ENCODE measurements at places on chromosomes 5 and 9.

DNA sequence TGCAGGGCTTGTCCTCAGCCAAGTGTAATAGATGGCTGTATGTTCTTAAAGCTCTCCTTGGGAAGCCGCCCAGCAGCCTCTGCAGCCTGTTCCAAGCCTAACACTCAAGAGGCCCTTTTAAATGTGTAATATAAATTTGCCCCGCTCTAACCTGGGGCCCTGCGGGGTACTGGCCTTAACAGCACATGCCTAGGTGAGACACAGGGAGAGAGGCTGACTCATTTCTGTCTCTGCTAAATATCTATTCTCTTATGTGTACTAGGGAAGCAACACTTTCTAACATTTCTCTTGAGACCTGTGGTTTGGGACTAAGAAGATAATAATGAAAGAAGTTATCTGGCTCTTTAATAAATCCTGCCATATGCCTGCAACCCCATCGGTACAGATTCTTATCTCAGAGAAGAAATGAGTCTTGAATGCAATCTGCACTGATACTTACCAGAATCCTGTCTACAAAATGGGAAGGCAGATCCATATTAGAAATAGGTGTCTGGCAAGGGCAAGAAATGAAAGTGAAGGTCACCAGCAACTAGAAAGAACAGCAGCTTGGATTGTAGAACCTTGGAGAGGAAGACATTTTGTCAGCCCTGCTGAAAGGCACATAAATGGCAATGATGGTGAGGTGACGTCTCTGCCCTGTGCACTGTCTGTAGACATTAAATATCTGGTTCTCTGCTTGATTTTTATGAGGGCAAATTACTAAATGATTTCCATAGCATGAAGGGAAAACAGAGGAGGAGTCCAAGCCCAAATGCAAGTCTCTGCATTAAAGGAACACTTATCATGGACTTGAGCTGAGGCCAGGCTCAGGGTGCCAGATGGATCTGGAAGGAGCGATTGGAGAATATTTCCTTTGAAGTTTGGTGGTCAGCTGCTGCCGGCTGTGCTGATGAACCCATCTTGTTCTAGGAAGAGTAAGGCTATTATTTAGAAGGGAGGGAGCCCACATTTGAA is 14.5 kb upstream of the TGFBI start:
- peaks cover 4% of the 10 kb centered on the region for H3K27me3 ChIP-seq
- DNase-seq, result no peak
- H3K36me3 ChIP-seq, result no peaks in the 10 kb centered on the region
- no peaks in the 10 kb centered on the region for H3K4me1 ChIP-seq

- peaks cover 16% of the 10 kb centered on the region for H3K4me1 ChIP-seq
- no peak overlapping the region for H3K4me3 ChIP-seq
Measured at GRCh38 chr9:99720455-99721050, 101.1 kb upstream of the NR4A3 start.

DNA sequence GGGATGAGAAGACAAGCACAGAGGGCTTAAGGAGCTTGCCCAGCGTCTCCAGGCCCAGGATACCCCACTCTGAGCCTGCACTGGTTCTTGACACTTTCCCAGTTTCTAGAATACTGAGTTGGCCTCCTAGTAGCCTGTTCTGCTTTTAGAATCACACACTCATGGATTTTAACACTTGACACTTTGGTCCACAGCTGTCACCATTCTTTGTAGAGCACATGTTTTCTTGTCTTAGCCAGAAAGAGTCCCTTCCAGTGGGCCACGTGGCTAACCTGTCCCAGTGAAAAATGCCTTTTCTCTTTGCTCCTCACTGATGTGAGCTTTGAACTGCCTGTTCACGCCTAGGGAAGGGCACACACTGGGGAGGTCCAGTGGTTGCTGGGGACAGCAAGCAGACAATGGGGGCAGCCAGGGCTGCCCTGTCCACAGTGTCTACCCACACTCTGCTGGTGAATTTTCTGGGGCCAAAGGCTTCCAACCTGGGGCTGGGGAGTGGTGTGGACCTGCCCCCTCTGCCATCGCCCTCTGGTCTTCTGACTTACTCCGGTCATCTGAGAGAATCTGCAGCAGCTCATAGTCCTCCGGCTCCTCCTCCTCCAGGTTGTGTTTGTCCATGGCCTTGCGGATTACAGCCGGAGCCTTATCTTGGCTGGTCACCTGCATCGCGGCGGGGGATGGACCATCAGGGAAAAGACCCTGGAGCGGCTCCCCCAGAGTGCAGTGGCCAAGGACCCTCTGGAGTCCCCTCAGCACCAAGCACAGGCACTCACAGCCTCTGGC is 21.1 kb downstream of the RALGDS start:
- H3K36me3 ChIP-seq, result peaks cover 75% of the 10 kb centered on the region
- H3K27me3 ChIP-seq, result no peaks in the 10 kb centered on the region
- H3K4me3 ChIP-seq, result no peak overlapping the region
- no peak for DNase-seq
- H3K4me1 ChIP-seq, result no peaks in the 10 kb centered on the region
- no peak overlapping the region for H3K27ac ChIP-seq

- H3K36me3 ChIP-seq, result no peaks in the 10 kb centered on the region
- peaks cover 10% of the 10 kb centered on the region for H3K27me3 ChIP-seq
- no peak overlapping the region for H3K4me3 ChIP-seq
- no peak overlapping the region for H3K27ac ChIP-seq
- no peak for DNase-seq
Measured at GRCh38 chr5:42600441-42600840, 156.2 kb upstream of the CCDC152 start.

DNA sequence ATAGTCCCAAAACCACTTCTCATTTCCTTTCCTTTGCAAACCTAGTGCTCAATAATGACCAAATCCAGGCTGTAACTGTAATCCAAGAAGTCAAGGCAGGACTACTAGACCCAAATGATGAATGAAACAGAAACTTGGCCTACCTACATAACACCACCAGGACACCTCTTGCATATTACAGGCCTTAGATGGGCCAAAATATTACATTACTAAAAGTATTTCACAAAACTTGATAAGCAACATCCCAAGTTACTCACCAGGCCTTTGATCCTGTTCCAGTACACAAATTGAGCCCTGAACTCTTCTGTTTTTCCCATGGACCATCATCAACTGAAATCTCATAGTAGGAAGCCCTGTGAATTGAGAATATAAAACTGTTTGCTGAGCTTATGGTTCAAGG is 34.8 kb downstream of the NADK2 start:
- DNase-seq, result no peak
- H3K27ac ChIP-seq, result no peak overlapping the region
- H3K36me3 ChIP-seq, result peaks cover 34% of the 10 kb centered on the region
- no peaks in the 10 kb centered on the region for H3K4me1 ChIP-seq

All from DND-41 (cell line).